ENCODE measurements at places on chromosomes 16 and 17.

DNA sequence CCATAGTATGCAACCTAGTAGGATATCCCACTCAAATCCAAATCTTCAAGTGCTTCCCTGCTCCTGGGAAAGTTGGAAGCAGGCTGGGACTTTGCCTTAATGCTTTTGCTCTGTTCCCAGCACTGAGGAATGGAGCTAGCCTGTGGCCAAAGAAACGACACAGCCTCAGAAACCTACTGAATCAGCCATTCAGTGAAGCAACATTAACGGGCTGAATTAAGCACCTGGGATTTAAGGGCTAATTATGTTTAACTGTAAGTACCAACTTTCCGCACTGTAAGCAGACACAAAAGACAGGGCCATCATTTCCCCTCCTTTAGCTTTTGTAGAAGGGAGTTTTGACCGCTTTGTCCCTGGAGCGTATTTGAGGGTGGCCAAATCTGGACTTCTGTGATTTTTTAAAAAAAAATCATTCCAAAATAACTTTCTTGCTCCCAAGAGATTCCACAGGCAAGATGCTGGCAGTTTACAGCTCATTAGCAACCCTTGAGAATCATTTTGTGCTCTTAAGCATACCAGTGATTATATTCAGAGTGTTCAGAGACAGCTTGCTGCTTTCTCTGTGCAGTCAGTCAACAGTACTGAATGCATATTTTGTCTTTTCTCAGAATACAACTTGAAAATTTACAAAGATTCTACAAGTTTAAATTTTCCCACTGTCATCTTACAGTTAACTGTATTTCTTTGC is 17.6 kb upstream of the NOL11 start:
- DNase-seq, result no peak

DNA sequence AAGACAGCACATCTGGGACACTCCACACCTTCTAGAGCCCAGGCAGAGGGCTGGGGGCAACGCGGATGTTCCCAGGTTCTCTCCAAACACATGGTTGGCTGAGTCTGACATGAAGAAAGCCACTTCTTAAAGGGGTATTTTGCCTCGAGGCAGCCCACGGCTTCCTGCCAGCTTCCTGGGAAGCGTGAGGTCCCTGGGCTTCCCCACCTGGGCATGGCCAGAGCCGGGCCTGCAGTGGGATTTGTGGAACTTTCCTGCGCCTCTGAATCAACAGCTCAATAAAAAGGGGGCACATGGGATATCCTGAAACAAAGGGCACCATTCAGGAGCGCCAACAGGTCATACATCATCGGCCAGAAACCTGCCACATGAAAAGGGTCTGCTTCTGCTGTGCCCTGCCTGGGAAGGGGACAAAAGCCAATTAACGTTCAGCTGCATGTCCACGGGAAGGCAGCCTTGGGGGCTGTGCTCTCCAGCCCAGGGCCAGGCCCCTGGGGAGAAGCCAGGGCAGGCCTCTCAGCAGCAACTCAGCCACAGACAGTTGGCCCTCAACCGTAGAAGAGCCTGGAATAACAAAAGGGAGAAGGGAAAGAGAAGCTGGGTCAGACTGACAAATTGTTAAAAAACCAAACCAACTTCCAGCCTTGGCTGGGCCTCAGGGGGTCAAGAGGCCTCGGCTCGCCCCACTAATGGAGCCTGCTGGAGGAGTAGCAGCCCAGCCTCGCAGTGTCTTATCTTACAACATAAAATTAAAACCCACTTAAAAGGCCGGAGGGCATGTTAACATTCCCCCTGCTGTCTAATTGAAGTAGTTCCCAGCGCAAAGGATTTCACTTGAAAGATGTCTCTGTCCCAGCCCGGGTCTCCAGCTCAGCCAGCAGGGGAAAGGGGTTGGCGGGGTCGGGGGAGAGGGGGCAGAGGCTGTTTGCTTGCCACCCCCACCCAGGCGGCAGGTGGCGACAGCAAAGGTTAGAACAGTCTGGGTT is 34.2 kb downstream of the TBX4 start:
- no peak for DNase-seq

- peak; percentile 99 for DNase-seq
Measured at GRCh38 chr17:59842901-59843652, 49.7 kb downstream of the TUBD1 start.

- no peak for DNase-seq
Measured at GRCh38 chr17:70584255-70584654, 414.9 kb downstream of the KCNJ2 start.

DNA sequence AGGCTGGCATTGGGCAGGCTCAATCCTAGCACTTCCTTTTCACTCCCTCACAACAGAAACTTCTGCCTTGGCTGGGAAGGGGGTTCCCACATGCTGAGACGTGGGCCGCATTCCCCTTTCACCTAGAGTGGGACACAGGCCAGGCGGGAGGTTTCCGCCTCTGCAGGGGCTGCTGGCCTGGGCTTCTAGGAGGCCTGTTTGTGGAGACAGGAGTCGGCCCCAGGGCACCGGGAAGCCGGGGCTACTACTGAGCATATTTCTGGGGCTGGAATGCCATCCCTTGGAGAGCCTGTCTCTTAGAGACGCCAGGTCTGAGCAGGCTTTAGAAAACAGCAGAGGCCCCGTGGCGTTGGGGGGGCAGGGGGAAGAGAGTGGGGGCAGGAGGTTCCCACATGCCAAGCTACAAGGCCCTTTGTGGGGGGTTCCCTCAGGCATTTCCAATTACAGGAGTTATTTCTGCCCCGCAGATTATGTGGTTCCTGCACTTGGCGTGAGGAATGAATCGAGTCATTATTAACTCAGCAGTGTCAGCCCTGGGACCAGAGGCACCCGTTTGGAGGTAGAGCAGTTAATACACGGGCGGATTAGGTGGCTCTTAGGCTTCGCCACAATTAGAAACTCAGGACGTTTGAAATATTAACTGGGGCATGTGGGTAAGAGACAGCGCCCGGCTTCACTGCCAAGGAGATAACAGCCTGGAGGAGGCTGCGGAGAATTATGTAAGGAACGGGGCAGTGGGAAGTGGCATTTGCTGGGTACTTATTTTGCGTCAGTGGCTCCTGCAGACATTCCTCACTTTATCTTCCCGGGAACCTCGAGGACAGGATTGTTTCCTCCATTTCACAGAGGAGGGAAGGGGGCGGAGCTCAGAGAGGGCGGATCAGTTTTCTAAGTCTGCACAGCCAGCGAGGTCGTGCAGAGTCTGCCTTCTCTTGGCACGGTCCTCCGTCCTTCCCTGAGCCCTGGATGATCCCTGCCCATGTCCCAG is 162.5 kb downstream of the MAF start:
- DNase-seq, result no peak

- DNase-seq, result no peak
Measured at GRCh38 chr16:50229149-50229726, 37.1 kb upstream of the ADCY7 start.

- no peak for DNase-seq
Measured at GRCh38 chr16:52532384-52532783, 14.6 kb downstream of the TOX3 start.

DNA sequence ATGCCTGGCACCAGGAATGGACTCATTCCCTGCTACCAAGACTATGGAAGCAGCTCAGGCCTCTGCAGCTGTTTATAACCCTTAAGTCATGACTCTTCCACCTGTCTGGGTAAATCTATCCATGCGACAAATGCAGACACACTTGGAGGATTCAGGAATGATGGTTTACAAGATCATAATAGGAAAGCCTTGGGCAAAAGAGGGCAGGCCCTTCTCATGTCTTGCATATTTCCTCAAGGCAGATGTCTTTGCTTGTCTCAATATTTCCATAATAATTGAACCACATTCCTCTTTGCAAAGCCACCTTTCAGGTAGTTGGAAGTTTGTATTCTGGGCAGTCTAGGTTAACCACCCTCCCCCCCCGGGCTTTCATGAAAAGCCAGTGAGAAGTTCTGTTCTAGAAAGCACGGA is 884 bp upstream of the JPT1 start:
- DNase-seq, result peak; percentile 45

GRCh38 chr17:60577147-60577915 is 22.7 kb upstream of the PPM1D start:
- peak; percentile 49 for DNase-seq

DNA sequence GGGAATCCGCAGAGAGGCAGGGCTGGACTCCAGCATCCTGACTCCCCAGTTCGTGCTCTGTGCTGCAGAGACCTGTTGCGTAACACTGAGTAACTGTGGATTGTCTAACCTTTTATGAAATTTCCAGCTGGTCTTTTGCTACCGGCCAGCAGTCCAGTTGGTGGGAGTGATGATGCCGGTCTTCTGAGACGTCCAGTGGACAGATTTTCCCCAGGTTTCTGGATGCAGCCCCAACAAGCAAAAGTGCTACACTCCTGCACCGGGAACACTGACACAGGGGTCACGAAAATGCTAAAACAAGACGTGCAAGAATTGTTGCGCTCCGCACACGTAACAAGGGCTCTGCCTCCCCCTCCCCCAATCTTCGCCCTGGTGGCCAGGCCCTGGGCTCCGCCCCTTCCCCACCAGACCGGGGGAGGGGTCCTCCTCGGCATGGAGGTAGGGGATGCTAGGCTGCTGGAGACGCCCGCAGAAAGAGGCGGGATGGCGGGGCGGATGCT is 701 bp upstream of the MRC2 start:
- DNase-seq, result no peak

DNA sequence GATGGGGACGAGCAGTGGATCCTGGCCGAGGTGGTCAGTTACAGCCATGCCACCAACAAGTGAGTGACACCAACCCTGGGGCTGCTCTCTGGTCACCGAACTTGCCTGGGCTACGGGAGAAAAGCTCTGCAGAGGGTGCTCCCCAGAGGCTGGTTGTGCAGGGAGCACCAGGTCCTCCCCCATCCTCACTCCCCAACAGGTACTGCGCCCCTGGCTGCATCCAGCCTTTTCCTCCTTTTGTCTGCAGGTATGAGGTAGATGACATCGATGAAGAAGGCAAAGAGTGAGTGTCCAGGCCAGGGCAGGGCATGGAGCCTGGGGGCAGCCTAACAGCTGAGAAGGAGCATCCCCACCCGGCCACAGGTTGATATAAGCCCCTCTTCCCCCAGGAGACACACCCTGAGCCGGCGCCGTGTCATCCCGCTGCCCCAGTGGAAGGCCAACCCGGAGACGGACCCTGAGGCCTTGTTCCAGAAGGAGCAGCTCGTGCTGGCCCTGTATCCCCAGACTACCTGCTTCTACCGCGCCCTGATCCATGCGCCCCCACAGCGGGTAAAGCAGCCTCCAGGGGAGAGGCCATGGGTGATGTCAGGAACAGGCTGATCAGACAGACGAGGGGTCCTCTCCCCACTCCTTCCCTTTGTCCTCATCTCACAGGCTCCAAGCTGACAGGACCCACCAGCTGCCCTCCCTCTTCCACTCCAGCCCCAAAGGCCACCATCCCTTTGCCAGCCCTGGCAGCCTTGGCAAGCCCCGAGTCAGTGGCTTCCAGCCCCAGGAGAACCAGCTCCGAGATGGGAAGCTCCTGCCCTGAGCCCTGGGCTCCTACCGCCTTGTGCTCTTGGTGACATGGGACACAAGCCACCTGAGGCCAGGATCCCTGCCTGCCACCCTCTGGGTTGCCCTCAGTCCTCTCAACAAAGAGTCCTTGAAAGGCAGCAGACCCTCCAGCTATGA is 6.2 kb downstream of the SULT1A2 start:
- DNase-seq, result no peak

DNA sequence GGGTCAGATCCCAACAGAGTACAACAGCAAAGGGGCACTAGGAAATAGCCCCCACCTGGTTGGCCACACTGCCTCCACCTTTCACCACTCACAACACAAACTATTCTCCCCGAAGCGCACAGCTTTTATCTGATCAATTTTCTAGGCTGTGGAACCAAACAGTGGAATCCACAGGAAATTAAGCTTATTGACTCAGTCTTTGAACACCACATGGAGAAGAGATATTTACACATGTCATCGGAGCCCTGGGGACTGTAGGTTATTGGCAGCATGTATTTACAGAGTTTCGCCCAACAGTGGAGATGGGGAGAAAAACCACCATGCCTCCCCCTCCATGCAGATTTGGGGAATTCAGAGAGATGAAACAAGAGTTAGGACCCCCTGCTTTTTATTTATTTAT is 154.8 kb downstream of the XYLT1 start:
- DNase-seq, result no peak

GRCh38 chr17:58310511-58311428 is 17.8 kb downstream of the TSPOAP1 start:
- no peak for DNase-seq

- peak; percentile 79 for DNase-seq
Measured at GRCh38 chr17:69434164-69434579, 19.7 kb downstream of the MAP2K6 start.

- DNase-seq, result no peak
Measured at GRCh38 chr17:41548844-41549595, 20.9 kb upstream of the KRT19 start.

GRCh38 chr17:45301674-45302073 is 15.1 kb downstream of the MAP3K14 start:
- DNase-seq, result no peak

DNA sequence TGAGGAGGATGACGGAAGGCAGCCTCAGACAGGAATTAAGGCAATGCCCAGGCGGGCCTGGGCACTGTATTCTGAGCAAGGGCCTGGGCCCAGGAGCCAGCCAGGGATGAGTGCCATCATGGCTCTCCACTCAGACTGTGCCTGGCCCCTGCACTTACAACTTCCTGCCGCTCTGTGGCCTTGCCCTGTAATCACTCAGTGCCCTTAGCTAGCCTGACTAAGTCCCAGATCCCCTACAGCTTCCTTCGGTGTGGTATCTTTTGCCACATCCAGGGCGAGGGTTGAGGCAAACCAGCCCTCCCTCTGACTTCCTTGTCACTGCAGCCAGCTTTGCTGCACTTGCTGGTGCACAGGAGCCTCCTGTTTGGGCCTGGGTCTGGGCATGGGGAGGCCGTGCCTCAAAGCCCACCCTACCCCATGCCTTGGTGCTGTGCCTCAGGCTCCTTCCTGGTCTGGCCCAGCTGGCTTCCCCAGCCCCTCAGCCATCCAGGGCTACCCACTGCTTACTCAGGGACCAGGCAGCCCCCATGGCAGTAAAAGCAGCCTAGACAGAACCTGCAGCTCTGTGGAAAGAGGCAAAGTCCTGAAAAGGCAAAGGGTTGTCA is 9.3 kb downstream of the SLC46A1 start:
- DNase-seq, result no peak

GRCh38 chr16:11098601-11099390 is 154.4 kb downstream of the CLEC16A start:
- no peak for DNase-seq

GRCh38 chr16:68291227-68291626 is 19.5 kb downstream of the SLC7A6OS start:
- DNase-seq, result no peak

DNA sequence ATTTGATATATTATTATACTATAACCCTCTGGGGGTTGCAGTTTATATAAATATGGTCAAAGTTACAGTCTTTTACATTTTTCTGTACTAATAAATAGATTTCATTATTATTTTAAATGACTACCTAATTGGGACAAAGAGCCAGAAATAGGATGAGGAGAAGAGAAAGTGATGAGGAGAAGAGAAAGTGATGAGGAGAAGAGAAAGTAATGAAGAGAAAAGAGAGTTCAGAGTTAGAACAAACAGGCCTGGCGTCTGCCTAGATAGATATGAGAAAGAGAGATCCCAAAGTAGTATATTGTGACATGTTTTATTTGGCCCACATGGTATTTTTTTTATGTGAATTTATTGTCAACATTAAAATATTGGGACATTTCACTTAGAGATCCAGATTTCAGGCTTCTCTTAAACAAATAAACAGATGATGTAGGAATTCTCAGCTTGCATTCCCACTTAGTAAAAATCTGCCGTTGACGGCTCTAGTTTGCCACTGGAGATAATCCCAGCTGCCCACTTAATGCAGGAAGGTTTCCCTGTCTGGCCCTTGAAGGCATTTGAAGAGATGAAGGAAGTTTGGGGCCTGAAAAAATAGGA is 210.7 kb downstream of the STX8 start:
- no peak for DNase-seq

GRCh38 chr17:72004611-72005331 is 116.0 kb upstream of the SOX9 start:
- no peak for DNase-seq
